ENCODE measurements at places on chromosomes 12 and 14. TPM values are rescaled to one million over a fixed set of nuclear protein-coding genes. Genes with fewer than 3 reads are reported as not detected.
A peak's percentile ranks its signal among the peaks of the same experiment; 100 is the strongest.

GRCh38 chr14:64885559-64885958 lies 5.9 kb upstream of the SPTB start:
- DNase-seq = no peak

DNA sequence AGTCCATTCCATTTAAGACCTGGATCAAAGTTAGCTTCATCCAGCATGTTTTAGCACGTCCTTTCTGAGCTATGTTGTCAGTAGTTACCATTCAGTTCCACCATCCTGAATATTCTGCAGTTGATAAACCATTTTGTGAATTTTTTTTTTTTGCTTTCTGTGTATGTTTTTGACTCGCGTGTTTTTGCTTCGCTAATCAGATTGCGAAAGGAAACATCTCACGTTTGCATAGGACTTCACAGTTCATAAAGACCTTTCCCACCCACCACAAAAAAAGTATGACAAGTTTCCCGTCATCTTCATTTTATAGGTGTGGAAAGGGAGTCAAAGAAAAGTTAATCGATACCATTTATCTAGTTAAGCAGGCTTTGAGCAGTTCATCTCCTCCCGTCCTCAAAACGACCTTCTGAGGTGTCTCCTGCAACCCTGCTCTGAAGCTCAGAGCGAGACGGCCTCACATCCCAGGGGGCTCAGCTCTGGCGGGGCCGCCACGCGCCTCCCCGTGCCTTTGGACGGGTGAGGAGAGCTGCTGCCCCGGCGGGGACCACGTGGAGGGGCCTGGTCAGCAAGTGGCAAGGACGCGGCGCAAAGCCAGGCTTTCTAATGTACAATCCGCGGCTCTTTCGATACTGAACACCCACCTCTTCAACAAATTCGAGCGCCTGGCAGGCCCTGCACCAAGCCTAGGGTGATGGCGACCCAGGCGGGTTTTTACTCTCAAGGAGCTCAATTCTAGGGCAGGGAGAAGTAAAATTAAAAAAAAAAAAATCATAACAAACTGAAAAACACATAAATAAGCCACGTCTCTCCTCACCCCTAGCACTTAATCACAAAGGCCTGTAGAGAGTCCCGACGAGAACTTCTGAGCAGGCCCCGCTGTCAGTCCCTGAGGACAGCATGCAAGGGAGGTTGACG lies 988 bp upstream of the TMEM263 start:
- no peak for DNase-seq

GRCh38 chr14:57066887-57067513 lies 201.7 kb downstream of the EXOC5 start:
- peak; percentile 4 for DNase-seq

- DNase-seq = no peak
Measured at GRCh38 chr14:100433428-100433814, 110.3 kb downstream of the SLC25A47 start.

GRCh38 chr14:61430066-61430757 lies 108.8 kb downstream of the PRKCH start:
- DNase-seq = no peak

The COCH gene
- total RNA-seq = 4.2 TPM

DNA sequence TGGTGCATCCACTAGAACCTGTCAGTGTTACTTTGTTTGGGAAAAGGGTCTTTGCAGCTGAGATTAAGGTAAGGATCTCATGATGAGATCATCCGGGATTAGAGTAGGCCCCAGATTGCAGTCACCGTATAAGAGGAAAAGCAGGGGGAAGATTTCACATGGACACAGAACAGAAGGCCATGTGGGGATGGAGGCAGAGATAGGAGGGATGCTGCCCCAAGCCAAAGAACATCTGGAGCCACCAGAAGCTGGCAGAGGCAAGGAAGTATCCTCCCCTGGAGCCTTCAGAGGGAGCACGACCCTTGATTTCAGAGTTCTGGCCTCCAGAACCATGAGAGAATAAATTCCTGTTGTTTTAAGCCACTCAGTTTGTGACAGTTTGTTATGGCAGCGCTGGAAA lies 39.6 kb downstream of the CMKLR1 start:
- no peak for DNase-seq

- no peak for DNase-seq
Measured at GRCh38 chr14:67313153-67313552, 46.5 kb downstream of the ATP6V1D start.

DNA sequence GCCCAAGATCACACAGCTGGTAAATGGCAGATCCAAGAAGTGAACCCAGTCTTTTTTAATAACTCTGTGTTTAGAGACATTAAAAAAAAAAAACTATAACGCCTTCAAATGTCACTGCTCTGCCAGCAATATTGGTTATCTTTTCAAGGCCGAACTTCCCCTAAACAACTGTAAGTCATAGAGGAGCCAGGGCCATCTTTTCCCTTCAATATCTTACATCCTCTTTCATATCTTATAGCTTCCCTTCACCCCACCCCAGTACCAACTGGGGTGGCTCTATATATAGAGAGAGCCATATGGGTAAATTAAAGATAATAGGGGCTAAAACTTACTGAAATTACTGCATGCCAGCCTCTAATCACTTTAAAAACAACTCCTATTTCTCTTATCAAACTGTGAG lies 100.2 kb downstream of the STAB2 start:
- no peak for DNase-seq

The SERPINA9 gene
- total RNA-seq = not detected

The GPR132 gene
- 1.7 TPM for total RNA-seq

DNA sequence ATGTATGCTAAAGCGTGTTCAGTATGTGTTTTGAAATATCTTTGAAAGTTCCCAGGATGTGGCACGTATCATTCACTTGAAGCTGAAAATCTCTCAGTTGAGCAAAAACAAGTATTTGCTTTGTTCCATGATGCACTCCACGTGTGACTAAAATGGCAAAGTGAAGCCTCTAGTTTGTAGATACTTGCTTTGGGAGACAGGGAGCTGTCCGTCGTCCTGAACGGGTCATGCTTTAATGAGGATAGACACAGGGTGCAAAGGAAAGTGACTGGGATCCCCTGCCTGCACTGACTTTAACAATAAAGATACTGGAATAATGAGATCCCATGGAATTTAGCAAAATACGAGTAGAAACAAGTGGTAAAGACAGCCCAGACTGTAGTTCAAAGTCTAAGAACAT lies 991.4 kb downstream of the NRXN3 start:
- DNase-seq = no peak

The MANSC4 gene
- total RNA-seq = not detected

GRCh38 chr12:3662521-3662921 lies 90.4 kb downstream of the CRACR2A start:
- DNase-seq = no peak

DNA sequence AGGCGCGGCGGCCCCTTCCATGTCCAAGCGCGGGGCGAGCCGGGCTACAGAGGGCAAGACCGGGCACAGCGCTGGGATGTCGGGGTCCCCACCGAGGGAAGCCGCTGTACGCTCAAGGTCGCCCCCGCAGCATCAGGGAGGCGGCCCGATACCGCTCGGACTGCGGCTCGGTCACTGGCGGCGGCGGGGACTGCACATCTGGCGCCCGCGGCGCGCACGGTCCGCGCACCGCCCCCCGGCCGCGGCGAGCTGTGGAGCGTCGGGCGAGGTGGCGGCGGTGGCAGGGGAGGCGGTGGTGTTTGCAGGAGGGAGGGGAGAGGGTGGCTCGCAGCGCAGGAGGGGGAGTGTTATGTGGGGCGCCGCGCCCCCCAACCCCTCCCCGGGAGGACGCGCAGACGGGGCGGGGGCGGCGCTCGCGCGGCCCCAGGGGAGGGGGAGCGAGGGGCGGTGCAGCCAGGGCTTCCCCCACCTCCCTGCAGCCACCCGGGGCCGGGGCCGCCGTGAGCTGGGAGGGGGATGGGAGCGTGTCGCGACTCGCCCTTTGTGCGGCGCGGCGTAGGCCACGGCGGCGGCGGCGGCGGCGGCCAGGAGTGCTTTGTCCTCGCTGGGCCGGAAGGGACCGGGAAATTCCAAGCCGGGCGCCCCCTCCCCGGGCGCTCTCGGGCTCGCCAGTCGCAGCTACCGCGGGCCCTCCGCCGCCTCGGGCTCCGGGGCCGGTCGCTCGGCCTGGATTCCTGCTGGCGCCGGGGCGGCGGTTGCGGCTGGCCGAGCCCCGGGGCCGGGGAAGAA lies at the start of gene NUAK1:
Gene NUAK1 (minus strand): TSS at position 322 of the 789 bp plus-strand sequence. CDS start 301 bp downstream, at position 21.
- no peak for DNase-seq

The PTHLH gene
- total RNA-seq = 13.7 TPM

DNA sequence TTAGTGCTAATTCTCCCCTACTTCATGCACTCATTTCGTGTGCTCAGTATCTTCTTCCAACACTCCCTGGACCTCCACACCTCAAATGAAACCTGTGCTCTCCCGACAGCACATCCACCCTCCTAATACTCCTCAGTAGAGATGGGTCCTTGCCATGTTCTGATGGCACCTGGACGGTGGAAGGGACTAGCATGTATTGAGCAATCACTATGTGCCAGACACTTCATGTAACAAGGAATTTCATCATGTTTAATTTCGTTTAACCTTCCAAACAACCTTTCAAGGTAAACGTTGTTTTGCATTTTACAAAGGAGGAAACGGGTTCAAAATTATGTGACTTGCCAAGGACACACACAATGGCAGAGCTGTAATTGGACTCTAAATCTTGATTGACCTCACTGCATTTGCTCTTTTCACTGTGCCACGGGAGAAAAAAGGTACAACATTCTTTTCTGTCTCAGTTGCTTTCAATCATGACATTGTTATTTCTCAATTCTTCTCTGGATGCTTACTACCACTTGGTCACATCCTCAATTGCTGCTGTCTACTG lies 12.2 kb upstream of the SLC7A8 start:
- no peak for DNase-seq

The RIMBP2 gene
- 2.7 TPM for total RNA-seq

The LRFN5 gene
- 45.9 TPM for total RNA-seq

DNA sequence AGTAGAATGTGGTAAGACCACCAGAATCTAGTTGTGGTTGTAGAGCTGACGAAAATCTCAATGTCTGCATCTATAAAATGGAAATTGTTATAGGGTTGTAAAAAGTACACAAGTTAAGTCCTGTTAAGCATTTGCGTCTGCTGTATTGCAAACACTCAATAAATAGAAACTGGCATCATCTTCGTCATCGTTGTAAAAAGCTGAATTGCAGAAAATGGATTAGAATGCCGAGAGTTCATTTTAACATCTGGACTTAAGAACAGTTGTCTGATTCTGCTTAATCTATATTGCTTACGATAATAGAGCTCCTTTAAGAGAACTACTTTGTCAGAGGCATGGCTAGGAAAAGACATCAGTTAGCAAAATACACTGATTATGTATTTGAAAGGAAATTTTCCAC lies 33.2 kb downstream of the KCNMB4 start:
- no peak for DNase-seq

DNA sequence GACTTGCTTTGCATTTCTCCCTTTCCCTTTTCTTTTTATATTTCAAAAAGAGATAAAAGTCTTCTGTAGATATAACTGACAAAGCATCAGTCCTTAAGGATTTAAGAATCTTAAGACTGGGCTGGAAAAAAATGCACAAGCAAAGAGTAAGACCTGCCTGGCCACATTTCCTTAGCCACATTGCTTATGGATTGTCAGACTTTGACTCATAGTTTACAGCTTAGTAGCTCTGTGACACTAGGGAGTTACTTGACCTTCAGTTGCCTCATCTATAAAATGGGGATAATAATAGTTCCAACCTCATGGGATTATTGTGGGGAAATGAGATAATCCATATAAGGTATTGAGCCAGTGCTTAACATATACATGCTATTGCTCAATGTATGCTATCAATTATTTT lies 66.4 kb upstream of the STK38L start:
- DNase-seq = no peak

DNA sequence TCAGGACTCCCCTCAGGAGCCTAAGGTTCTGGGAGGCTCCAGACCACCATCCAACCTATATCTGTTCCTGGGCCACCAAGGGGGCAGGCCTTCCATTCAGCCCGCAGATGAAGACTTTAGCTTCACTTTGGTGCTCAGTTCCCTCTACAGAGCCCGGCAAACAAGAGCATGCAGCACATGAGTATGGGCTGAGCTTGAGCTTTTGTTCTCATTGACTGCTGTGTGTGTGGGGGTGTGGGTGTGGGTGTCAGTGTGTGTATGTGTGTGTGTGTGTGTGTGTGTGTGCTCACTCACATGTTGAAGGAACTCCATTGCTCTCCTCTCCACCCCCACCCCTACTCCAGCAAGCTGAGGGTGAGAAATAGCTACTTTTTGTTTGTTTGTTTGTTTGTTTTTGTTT lies 219.1 kb downstream of the ZFP36L1 start:
- no peak for DNase-seq

DNA sequence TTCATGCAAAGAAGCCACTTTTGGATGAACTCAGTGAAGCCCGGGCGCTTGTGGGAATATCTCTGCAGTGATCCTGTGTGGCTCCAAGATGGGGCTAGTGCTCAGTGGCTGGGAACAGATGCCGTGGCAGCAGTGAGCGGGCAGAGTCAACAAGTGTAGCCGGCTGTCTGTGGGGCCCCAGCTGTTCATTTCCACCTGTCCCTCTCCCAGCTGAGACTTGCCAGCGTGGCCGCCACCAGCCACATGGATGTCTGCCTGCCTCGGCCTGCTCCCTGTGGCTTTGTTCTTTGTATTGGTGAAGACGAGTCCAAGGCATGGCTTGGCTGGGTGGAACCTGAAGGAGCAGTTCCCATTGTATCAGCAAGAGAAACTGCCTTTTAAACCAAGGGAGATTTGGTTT lies 77.3 kb downstream of the NOS1 start:
- no peak for DNase-seq

The GPD1 gene
- 2.2 TPM for total RNA-seq

The POC1B gene
- 41.1 TPM for total RNA-seq

GRCh38 chr14:80364274-80364673 lies 153.0 kb upstream of the DIO2 start:
- DNase-seq = no peak

DNA sequence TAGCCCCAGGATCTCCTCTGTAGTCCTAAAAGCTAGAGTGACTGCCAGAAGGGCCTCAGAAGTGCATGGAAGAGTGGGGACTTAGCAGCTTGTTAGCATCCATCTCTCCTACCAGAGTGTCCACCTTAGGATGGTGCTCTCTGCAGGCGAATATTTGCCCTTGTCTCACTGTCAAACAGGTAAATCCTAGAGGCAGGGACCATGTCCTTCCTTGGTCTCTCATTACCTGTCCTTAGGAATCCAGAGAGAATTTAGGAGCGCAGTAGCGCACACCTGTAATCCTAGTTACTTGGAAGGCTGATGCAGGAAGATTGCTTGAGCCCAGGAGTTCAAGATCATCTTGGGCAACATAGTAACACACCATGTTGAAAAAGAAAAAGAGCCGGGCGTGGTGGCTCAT lies 21.4 kb downstream of the AGAP2 start:
- DNase-seq = no peak

- no peak for DNase-seq
Measured at GRCh38 chr14:74670726-74671411, 42.0 kb downstream of the AREL1 start.

The JAG2 gene
- 11.2 TPM for total RNA-seq

Data from urinary bladder (tissue), 4 donors.